ENCODE measurements at places on chromosomes 3 and 15.
A peak's percentile ranks its signal among the peaks of the same experiment; 100 is the strongest.

- DNase-seq: no peak
Measured at GRCh38 chr3:66851894-66852613, 146.1 kb upstream of the KBTBD8 start.

DNA sequence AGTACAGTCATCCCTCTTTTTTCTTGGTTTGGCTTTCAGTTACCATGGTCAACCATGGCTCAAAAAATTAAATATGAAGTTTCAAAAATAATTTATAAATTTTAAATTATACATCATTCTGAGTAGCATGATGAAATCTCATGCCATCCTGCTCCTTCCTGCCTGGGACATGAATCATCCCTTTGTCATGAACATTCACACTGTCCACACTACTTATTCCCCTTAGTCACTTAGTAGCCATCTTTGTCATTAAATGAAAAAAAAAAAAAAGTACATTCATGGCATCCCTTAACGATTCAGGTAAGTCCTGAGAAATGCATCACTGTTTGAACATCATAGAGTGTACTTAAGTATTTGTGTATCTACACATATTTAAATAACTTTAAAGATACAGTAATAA is 1046.3 kb downstream of the ROBO2 start:
- DNase-seq: no peak

DNA sequence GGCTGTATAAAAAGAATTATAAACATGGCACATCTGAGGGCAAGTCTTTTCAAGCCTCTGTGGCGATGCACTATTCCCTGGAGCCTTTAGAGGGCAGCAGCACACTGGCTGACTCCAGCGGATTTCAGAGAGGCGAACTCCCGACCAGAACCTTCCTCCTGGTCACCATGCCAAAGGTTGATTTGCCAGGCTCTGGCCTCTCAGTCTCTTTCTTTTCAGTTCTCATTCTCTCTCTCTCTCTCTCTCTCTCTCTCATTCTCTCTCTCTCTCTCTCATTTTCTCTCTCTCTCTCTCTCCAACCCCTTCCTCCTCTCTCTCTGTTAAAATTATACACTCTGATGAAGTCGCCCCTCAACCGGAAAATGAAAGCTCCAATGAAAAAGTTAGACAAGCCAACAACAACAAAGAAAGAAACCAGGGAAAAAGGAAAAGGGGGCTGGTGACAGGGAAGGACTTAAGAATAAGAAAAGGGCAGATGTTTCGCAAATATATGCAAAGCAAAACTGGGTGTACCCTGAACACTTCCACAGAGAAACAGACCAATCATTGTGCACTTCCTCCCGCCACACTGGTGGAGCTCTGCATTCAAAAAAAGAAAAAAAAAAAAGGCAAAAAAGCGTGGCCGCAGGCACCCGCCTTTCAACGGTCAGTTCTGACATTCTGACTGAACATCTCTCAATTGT is 90.2 kb downstream of the TIGIT start:
- DNase-seq: peak; percentile 50

DNA sequence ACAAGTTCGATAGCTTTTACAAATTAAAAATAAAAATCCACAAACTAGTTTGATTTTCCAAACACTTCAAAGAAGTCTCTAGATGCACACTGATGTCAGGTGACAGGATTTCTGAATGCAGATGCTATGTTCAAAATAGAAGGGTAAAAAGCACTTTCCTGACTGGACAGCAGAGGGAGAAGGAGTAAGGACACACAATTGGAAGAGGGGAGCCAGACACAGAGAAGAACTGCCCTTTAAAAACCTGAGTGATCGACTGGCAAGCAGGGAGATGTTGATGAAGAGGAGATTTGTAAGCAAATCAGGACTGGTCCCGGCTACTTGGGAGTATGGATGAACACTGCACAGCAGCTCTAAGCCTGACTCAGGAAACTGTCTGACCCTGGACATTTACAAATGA is 612.8 kb downstream of the MAGI1 start:
- DNase-seq: no peak

- DNase-seq: no peak
Measured at GRCh38 chr15:38748710-38749109, 184.1 kb upstream of the RASGRP1 start.

DNA sequence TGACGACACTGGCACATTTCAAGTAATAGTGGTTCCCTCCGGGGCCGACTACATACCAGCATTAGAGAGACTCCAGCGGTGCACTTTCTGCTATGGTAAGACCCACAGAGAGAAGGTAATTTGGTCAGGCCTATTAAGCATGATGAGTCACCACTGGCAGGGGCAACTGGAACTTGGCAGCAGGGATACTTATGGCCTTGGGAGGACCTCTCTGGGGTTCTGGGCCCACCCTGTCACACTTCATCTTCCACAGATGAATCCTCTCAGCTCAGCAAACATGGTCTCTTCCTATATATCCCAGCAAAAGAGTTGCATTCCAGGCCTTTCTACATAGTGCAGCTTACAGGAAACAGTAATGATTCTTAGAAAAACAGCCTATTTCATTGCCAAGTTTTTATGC is 88.0 kb downstream of the PIK3R4 start:
- no peak for DNase-seq

DNA sequence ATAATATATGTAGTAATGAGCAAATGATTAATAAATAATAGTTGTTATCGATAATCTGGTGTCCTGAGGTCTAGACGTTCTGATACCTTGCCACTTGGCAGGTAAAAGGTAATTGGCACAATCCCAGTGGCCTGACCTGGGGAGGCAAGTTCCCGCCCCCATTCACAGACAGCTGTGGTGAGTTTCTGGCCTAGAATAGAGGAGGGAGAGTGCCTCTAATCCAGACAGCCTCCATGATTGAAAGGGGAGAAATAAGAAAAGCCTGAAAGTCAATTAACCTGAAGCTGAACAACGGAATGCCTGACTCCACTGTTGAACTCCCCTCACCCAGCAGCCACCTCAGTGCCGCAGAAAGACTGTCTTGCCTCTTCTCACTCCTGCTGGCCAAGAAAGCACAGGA is 38.1 kb upstream of the SV2B start:
- no peak for DNase-seq

- no peak for DNase-seq
Measured at GRCh38 chr15:69725957-69726356, 273.3 kb downstream of the RPLP1 start.

GRCh38 chr15:27587810-27588209 is 511.3 kb downstream of the OCA2 start:
- no peak for DNase-seq

DNA sequence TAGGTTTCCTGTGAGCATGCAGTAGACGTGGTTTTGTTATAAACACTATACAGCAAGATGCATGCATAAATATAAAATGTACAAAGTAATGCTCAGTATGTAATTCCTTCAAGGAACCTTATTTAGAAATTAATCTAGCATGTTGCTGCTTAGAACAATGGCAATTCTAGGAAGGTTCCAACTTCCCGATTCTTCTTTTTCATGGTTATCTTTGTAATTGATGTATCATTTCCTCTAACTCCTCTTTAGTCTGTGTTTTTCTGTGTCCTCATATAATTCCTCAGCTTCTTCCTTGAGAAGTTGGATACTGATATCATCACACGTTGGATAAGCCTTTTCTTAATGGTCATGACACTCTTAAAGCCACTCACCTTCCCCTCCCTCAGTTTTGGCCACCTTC is 3.5 kb downstream of the TSEN2 start:
- no peak for DNase-seq

- DNase-seq: no peak
Measured at GRCh38 chr15:71044006-71044405, 71.3 kb upstream of the THSD4 start.

DNA sequence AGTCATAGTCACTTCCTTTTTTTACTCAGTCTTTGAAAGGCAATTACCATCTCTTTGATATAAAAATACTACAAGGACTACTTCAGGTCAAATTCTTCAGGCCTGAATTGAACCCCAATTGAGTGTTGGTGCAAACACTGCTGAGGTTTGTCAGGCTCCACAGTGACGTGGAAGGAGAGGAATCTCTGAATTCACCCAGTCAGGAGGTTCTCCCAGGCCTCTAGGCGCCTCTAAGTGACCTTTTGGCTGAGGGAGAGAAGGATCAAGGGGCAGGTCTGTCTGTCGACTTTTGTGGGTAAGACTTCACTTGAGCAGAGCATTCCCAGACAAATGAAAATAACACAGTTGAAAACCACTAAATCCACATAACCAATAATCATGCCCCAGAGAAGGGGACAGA is 227.6 kb upstream of the CHRNA7 start:
- DNase-seq: no peak

GRCh38 chr3:62833538-62833937 is 41.7 kb downstream of the CADPS start:
- no peak for DNase-seq

- no peak for DNase-seq
Measured at GRCh38 chr3:189160519-189161309, 11.1 kb upstream of the TPRG1 start.

DNA sequence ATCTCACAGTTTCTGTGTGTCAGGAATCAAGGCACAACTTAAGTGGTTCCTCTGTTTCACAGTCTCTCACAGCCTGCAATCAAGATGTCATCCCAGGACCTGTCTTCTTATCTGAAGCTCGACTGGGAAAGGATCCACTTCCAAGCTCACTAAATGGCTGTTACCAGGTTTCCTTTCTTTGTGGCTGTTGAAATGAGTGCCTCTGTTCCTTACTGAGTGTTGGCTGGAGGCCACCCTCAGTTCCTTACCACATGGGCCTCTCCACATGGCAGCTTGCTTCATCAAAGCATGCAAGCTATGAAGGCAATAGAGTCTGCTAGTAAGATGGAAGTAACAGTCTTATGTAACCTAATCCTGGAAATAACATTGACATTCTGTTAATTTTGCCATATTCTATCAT is 174.0 kb downstream of the ERC2 start:
- DNase-seq: no peak

DNA sequence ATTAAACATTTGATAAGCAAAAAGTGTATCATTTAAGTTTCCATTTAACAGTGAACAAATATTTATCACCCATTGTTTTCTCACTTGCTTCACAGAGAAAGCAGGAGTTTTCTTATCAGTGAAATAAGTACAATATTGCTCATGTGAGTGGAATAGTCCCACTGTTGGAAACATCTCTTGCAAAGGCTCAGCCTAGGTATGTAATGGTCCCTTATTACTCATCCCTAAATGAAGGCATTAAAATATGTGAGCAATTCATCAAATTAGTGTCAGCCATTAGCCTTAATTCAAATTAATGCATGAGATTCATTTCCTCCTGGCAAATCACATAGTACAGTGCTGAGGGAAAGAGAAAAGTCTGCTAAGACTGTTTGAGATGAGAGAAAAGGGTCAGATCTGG is 9.6 kb upstream of the FMN1 start:
- no peak for DNase-seq

- no peak for DNase-seq
Measured at GRCh38 chr3:108973019-108973418, 19.3 kb upstream of the GUCA1C start.

DNA sequence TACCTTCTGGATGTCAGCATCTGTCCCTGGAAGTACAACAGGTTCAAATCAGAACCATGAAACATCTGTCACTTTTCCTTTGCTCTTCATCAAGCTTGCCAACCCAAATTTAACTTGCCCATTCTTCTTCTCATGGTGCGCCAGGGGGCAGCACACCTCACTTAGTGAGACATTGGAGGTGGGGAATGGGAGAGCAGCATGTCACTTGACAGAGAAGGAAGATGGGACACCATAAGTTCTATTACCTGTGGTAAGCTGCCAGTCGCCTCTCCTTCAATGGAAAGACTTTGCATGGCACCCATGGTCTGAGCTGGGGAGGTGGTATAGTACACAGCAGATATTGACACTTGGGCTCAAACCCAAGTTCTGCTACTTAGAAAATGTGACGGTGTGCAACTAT is 2.9 kb downstream of the SCN5A start:
- DNase-seq: no peak

DNA sequence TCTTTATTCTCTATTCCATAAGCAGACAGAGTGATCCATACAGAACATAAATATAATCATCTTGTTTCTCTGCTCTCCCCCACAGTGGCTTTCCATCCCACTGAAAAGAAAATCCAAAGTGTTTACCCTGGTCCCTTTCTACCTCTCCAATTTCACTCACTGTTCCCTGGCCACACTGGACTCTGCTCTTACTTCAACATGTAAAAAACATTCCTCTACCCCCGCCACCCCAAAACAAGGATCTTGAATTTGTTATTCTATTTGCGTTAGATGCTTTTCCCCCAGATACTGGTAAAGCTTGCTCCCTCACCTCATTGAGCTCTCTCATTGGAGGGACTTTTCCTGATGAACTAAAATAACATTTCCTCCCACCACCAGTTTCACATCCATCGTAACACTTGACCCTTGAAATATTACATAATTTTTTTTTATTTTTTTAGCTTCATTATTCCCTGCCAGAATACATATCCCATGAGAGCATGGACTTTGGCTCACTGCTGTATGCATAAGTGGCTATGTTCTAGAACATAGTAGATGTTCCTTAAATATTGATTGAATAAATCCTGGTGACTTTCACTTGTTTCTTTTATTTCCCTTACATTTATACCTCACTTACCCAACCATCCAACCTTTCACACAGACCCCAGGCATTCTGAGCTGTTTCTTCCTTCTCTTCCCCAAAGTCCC is 162.7 kb upstream of the MEIS2 start:
- no peak for DNase-seq

GRCh38 chr15:42919308-42919707 is 1.3 kb downstream of the TTBK2 start:
- no peak for DNase-seq

Measured in thoracic aorta (tissue), 2 donors.